ENCODE measurements at places on chromosomes 7 and 10. TPM values are rescaled to one million over a fixed set of nuclear protein-coding genes. Genes with fewer than 3 reads are reported as not detected.

The MSS51 gene
- 0.94 TPM for total RNA-seq

The BLNK gene
- 1.3 TPM for total RNA-seq

The NKX1-2 gene
- total RNA-seq, result not detected

The TLL2 gene
- 0.12 TPM for total RNA-seq

The COL1A2 gene
- 0.35 TPM for total RNA-seq

The SLC13A1 gene
- not detected for total RNA-seq

The SLC39A12 gene
- not detected for total RNA-seq

The OR2A5 gene
- not detected for total RNA-seq

The SPDYE16 gene
- 0.12 TPM for total RNA-seq

The JCAD gene
- 0.14 TPM for total RNA-seq

The KCNH2 gene
- 0.22 TPM for total RNA-seq

The IFIT1B gene
- total RNA-seq, result not detected

The ACHE gene
- 0.14 TPM for total RNA-seq

The SGCE gene
- total RNA-seq, result not detected

The CACNA2D1 gene
- not detected for total RNA-seq

The ENTPD1 gene
- total RNA-seq, result 0.64 TPM

The NCOA4 gene
- total RNA-seq, result 109 TPM

The CYP2C19 gene
- not detected for total RNA-seq

The ADAM22 gene
- total RNA-seq, result 2.3 TPM

The SRPK2 gene
- total RNA-seq, result 38.2 TPM

The AKR1D1 gene
- total RNA-seq, result not detected

The SFTPA1 gene
- not detected for total RNA-seq

The GPC2 gene
- total RNA-seq, result 3.6 TPM

The ASB10 gene
- total RNA-seq, result not detected

The MCU gene
- total RNA-seq, result 15.3 TPM

The CALN1 gene
- not detected for total RNA-seq

The FOXP2 gene
- total RNA-seq, result not detected

The TAS2R41 gene
- total RNA-seq, result not detected

The GNG11 gene
- total RNA-seq, result not detected

The CNPY1 gene
- not detected for total RNA-seq

The THSD7A gene
- not detected for total RNA-seq

The AP4M1 gene
- 13.0 TPM for total RNA-seq

The MBLAC1 gene
- total RNA-seq, result 3.3 TPM

The CALCR gene
- total RNA-seq, result not detected

The SLIT1 gene
- total RNA-seq, result 0.08 TPM

The SPDYE11 gene
- not detected for total RNA-seq

The ERLIN1 gene
- total RNA-seq, result 19.6 TPM

The JAZF1 gene
- total RNA-seq, result 7.4 TPM

The DPCD gene
- total RNA-seq, result 22.9 TPM

The SPACDR gene
- total RNA-seq, result 1.0 TPM

The ASIC3 gene
- total RNA-seq, result 2.7 TPM

The HOXA10 gene
- total RNA-seq, result not detected

The ZMIZ1 gene
- total RNA-seq, result 28.2 TPM

The DOCK4 gene
- total RNA-seq, result 0.28 TPM

All from activated naive CD8-positive, alpha-beta T cell treated with anti-CD3 and anti-CD28 coated beads for 36 hours (primary cell).